ENCODE measurements at places on chromosomes 13 and 19.

DNA sequence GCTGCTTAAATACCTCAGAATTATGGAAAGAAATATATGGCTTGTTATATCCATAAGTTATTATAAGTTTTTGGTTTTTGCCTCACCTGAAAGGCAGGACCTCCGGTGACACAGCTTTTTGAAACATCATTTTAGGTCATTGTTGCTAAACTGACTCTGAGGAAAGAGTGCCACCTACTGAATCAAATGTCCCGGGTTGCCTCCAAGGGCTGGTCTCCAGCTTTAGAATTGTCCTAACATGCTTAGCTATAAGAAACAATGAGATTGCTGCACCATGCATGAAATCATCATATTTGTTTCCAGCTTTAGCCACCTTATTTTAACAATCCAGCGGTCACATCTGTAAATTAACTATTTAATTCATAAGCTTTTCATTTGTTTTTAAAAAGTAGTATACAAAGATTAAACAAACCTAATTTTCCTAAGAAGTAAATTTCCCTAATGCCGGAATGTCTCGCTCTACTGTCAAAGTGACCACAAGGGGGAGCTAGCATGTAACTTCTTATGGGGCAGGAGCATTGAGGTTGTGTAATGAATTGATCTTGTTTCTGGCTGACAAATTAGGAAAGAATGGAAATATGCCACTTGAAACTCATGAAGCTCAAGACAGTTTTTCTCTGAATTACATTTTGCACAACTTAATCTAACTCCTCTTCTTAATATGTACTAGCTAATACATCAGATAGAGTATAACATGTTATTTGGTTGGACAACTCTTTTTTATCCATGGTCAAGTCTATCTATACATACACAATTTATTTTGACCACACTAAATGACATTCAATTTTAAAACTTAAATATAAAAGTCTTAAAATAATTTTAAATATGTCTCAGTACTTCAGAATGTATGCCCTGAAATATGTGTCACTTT is 6.7 kb upstream of the PCDH17 start:
- DNase-seq = peak; percentile 18

- peak; percentile 18 for DNase-seq
Measured at GRCh38 chr13:34942732-34943435, 814 bp downstream of the NBEA start.

DNA sequence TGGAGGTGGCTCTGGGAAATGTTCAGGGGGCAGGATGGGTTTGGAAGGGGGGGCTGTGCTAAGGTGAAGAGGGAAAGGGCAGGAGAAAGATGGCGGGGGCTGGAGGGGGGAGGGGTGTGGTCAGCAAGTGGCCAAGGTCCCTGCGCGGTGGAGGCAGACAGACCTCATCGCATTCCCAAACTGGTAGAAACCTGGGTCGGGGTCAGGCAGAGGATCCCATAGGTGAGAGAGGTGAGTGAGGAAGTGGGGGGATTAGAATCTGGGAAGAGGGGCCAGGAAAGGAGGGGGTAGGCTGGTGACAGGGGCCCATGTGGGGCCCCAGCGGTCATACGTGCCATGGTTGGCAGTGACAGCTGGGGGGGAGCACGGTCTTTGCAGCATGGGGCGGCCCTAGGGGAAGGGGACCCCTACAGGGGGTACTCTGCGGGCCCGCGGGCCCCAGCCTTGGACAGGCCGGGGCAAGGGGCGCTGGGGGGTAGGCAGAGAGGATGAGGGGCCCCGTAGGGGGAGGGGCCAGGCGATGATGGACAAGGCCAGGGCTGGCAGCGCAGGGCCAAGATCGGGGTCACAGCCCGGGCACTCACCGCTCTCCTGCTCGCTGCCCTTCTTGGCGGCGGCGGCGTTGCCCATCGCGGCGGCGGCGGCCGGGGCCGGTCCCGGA is 514 bp downstream of the PRKACA start:
- peak; percentile 23 for DNase-seq

GRCh38 chr19:35167251-35168119 is 12.9 kb downstream of the FXYD5 start:
- peak; percentile 39 for DNase-seq

DNA sequence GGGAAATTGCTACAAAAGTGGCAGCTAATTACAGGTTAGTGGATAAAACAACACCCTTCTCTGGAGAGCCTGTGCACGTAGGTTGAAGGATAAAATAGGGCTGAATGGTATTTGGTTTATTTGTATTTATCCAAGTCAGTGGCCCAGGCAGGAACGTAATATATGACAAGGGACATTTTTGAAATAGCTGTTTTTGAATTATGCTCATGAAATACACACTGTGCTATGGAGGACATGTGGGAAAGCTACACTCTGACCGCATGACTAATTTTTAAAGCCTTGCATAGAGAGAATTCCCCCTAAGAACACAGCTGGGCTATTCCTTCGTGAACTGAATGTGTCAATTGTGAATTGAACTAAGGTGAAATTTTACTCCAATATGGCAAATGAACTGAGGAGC is 292.1 kb upstream of the MAB21L1 start:
- DNase-seq = no peak

- DNase-seq = no peak
Measured at GRCh38 chr13:34310539-34310938, 492.6 kb downstream of the RFC3 start.

DNA sequence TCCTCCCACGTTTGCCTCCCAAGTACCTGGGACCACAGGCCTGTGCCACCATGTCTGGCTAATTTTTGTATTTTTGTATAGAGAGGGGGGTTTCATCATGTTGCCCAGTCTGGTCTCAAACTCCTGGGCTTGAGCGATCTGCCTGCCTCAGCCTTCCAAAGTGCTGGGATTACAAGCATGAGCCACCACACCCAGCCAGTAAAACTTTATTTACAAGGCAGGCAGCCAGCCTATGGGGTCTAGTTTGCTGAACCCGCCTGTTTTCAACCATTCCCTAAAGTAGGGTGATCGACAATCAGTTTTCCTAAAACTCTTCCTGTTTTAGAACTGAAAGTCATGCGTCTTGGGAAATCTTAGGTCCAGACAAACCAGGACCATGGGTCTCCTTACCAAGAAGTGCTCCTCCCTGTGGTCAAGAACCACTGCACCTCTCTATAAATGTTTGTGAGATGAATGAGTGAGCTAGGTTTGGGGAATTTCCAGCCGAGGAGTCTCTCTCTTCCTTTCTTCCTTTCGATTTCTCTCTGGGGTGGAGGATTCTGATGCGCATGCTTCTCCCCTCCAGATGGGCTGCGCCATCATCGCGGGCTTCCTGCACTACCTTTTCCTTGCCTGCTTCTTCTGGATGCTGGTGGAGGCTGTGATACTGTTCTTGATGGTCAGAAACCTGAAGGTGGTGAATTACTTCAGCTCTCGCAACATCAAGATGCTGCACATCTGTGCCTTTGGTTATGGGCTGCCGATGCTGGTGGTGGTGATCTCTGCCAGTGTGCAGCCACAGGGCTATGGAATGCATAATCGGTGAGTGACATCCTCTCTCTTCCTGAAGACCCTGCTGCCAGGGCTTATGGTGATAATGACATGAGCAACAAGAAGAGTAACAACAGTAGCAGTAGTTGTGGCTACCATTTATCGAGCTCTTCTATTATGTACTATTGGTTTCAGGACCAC is 38.7 kb downstream of the ADGRE1 start:
- peak; percentile 7 for DNase-seq
